ENCODE measurements at places on chromosomes 11 and 22.

DNA sequence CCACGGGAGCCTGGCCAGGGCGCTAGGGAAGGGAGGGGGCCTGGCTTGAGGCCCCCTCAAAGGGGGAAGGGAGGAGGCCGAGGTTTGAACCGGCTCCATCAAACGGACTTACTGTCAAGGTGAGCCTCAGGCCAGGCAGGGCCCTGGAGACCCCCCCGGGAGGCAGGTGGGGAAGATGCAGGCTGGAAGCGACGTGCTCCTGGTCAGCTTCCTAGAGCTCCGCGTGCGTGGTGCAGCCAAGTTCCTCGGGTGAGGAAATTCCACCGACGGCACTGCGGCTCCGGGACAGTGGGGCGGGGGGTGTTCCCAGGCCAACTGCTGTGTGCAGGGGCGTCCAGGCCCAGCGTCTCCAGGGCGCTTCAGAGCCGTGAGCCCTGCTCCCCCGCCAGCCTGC is 7.2 kb upstream of the TRABD start:
- DNase-seq = no peak

DNA sequence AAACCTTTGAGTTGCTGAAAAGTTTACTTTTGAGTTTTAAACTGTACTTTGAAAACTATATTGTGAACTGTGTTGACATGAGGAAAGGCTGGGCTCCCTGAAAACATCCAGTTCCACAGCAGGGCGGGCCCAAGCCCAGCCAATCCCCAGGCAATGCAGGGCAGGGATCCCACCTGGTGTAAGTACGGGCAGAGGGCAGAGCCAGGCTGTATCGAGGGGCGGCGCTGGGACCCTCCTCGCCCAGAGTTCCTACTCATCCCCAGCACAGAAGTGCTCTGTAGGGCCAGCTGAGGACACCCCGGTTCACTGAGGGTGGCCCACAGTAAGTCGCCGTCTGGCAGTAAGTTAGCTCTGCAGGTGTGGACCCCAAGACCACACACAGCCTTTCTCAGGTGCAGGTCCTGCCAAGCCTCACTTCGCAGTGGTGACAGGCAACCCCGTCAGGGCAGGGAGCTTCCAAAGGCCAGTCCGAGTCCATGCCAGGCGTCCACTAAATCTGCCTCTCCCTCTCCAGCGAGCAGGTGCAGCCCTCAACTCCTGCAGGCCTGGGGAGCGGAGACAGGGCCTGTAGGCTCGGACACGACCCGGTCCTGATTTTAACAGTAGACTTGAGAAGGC is 6.3 kb downstream of the RASSF7 start:
- no peak for DNase-seq

GRCh38 chr22:47207846-47208554 is 445.6 kb downstream of the TBC1D22A start:
- DNase-seq = no peak

- DNase-seq = no peak
Observed at GRCh38 chr11:126348806-126349582, 6.5 kb upstream of the ST3GAL4 start.

GRCh38 chr22:46758867-46759290 is 3.6 kb upstream of the TBC1D22A start:
- no peak for DNase-seq

- no peak for DNase-seq
Observed at GRCh38 chr11:19814421-19814820, 101.8 kb downstream of the NAV2 start.

- no peak for DNase-seq
Observed at GRCh38 chr22:31442768-31443489, 43.5 kb downstream of the DRG1 start.

- DNase-seq = no peak
Observed at GRCh38 chr11:105219670-105220069, 80.1 kb upstream of the CARD18 start.

DNA sequence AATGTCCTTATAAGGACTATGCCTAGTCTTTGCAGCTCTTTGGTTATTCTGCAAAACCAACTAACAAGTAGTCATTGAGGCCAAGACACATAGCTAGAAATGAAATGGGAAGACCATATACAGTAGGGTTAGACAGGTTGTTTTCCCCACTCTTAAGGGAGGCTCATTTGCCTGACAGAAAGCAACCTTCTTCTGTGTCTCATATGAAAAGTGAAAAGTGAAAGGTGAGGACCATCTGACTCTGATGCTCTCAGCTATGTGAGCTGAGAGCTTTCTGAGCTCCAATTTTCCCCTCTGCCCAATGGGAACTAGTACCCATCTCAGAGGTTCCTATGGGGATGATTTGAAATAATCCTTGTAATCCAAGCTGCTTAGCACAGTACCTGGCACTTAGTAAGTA is 142.0 kb upstream of the BDNF start:
- no peak for DNase-seq

DNA sequence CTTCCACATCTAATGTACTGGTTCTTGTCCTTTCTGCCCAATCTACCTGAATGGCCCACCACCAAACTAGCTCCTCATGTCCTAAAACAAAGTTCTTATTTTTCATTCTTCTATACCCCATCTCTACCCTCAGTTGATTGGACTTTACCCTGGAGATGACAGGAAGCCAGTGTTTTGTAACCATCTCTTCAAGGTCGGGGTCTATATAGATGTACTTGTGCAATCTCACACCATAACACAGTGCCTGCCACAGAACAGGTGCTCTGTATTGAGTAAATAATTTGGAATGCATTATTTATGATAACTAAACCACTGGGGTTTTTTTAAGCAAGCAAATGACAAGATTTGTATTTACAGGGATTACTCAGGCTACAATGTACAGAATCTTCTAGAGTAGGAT is 76.7 kb upstream of the FAM181B start:
- DNase-seq = no peak

DNA sequence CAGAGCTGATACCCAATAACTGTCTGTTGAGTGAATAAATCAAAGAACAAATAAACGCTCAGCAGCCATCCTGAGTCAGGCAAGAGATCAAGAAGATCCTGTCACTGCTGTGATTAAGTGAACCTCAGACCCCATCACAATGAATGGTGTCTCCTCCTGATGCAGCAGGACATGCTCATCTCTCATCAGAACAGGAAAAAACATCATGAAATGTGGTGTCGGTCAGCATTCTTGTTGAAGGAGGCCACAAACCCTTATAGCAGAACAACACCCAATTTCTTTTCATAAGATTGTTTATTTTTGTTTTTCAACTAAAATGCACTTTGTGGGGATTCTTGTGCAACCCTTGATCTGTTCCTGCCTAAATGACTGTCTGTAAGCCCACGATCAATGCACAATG is 60.3 kb downstream of the SYTL2 start:
- DNase-seq = no peak

DNA sequence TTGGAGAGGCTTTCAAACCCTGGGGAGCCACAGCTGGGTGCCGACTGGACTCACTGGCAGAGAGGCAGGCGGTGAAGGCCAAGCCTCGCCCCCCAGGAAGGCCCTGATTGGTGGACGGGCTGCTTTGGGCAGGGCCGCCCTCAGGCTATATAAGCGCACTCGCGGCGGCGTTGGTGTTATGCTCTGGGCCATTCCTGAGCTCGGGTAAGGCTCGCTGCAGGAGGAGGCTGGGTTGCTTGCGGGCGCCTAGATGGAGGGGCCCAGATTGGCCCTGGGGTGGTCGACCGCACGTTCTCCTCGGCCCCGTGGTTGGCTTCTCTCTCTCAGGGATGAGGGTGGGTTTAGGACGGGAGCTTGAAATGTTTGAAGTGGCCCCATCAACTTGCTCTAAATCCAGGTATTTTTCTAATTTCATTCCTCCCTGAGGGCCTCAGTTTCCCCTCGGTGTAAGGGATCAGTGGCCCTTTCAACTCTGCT is at the start of gene SPDYC:
Gene SPDYC, plus strand, starts transcription at position 176 of the 477 bp plus-strand sequence. CDS start 1,125 bp downstream, outside the sequence.
- DNase-seq = no peak
